ENCODE measurements at places on chromosomes 1 and 21.
A peak's percentile ranks its signal among the peaks of the same experiment; 100 is the strongest.

GRCh38 chr21:26495283-26495849 lies 77.7 kb downstream of the CYYR1 start:
- DNase-seq, result no peak

- no peak for DNase-seq
These were observed 1.9 kb downstream of the FGGY start for GRCh38 chr1:59298710-59299346.

- no peak for DNase-seq
These were observed 10.7 kb downstream of the LRRC47 start for GRCh38 chr1:3785456-3786157.

GRCh38 chr1:218718206-218718605 lies 373.1 kb downstream of the TGFB2 start:
- DNase-seq, result no peak

DNA sequence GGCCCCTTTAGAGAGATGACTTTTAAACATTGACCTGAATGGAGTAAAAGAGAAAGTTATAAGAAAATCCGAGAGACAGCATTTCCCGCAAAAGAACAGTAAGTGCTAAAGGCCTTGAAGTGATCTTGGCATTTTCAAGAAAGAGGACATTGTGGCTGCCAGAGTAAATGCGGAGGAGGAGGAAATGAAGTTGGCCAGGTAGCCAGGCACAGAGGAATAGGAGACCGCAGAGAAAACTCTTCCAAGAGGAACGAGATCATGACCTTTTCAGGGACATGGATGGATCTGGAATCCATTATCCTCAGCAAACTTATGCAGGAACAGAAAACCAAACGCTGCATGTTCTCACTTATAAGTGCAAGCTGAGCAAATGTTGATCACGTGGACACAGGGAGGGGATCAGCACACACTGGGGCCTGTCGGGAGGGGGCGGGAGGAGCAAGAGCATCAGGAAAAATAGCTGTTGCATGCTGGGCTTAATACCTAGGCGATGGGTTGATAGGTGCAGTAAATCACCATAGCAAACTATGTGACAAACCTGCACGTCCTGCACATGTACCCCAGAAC lies 49.7 kb downstream of the EEIG2 start:
- DNase-seq, result no peak

DNA sequence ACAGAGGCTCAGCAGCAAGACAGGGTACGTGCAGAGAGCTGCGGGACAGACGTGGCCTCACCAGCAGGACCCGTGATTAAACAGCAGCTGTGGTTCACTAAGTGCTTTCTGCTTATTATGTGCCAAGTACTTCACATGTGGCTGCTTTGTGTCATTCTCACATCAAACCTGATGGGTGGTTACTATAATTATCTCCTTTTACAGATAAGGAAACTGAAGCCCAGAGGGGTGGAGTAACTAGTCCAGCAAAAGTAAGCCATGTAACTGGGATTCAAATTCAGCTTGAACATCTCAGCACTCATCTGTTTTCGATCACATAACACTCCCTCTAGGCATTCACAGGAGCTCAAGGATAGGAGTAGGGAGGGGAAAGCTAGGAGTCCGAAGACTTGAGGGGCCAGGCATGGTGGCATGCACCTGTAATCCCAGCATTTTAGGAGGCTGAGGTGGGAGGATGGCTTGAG lies 50.8 kb upstream of the CLIC4 start:
- DNase-seq, result no peak

DNA sequence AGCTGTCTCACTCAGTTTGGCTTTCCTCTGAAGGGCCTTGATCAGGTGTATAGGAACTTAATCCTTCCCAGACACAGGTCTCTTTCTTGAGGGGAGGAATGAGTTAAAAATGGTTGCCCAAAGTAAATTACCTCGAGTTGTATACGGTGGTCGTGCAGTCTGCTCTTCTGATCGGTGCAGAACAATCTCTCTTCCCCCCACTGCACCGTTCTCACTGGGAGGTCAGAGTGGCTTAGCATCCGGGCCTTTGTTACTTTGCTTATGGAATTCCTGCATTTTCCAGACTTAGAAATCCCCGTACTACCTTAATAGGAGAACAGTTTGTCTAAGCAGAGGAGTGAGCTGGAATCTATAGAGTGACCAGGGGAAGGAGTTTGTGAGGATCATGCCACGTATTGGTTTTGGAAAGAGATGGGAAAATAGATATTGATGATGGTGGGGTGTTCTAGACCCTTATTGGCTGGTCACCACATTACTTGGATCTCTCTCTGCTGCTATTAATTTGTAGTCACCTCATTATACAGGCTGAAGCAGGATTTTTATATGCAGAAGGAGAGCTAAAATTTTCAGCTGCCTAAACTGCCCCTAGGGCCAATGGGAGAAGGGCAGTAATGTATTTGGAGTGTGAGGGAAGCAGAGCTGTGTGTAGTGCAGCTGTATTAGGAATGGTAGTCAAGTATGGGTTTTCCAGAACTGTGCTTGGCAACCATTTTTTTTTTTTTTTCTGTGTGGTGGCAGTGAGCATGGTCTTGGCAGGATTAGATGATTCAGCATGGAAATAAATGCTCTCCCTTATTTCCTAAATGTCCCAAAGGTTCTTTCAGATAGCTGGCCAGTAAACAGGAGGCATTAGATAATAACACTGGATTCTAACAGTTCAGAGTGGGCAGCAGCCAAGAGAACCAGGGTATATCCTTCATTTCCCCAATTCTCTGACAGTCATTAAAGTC lies 81.5 kb downstream of the NDUFS5 start:
- DNase-seq, result no peak

- no peak for DNase-seq
These were observed 324.1 kb downstream of the BARHL2 start for GRCh38 chr1:90393025-90393424.

DNA sequence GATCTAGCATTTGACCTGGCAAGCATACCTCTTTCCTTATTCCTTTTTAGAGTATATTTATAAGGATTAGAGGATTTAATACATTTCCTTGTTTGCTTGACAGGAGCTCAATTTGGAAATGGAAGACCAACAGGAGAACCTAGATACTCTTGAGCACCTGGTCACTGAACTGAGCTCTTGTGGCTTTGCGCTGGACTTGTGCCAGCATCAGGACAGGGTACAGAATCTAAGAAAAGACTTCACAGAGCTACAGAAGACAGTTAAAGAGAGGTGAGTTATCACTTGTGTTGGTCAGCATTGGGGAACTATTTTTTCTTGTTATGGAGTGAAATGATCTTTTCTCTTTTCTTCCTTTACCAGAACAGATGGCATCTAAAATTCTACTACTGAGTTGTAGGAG lies 123.4 kb upstream of the BMP8A start:
- DNase-seq, result no peak

DNA sequence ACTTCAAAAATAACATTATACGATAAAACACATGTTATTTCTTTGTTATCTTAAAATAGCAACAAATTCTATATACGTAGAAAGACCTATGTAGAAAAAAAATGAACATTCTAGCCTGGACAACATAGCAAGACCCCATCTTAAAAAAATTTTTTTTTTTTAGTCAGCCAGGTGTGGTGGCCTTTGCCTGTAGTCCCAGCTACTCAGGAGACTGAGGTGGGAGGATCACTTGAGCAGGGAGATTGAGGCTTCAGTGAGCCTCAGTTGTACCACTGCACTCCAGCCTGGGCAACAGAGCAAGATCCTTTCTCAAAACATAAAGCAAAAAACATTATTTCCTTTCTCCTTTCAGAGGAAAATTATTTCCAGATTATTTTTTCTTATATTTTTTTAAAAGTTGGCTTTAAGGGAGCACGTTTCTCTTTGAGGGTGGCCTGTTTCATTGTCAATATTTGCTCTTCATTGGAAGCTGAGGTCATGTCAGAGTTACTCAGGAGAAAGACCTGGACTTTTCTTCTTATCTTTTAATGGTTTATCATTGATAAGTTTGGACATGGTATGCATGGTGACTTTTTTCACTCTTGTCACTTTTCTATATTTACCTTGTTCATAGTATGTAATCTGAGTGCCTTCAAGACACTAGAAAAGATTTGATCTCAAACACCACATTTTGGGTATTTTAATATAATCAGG lies 32.0 kb downstream of the NFIA start:
- DNase-seq, result no peak

DNA sequence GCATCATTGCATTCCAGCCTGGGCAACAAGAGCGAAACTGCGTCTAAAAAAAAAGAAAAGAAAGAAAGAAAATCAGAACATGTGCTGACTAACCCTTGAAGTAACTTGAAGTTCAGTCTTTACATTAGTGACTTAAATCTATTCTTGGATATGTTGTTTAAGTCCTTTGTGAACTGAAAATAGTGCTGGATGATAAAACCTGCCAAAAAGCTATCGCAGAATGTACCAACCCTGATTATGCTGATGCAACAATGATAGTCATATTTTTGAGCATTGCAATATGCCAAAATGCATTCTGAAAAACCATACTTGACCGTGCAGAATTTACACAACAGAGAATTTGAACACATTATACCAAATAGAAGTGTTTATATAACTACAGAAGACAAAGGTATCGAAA lies 30.7 kb downstream of the SHISAL2A start:
- DNase-seq, result no peak

GRCh38 chr1:93716941-93717368 lies 35.3 kb upstream of the BCAR3 start:
- DNase-seq, result peak; percentile 39

DNA sequence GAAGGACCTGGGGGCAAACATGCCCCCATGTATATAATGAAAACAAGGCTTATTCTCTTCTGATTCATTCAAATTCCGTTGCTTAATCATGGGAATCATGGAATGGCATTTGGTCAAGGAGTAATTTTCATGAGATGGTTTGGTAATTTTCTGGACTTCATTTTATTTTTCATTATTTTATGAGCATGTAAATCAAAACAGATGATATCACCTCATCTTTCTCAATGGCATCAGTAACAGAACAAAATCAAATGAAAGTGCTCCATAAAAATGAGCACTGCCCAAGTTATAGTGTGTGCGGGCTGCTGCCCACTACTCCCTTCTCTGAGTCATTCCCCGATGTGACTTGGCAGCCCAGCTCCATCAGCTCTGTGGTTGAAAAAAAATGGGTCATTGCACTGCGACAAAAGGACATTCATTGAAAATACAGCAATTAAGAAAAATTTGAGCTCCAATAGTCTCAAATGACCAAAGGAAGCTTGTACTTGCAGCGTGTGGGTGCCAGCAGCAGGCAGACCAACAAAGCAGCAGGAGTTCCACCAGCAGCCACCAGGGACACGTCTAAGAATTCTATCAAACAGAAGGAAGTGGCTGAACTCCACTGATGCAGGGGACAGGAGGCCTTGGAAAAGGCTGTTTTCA lies 84.3 kb upstream of the VAV3 start:
- peak; percentile 15 for DNase-seq

DNA sequence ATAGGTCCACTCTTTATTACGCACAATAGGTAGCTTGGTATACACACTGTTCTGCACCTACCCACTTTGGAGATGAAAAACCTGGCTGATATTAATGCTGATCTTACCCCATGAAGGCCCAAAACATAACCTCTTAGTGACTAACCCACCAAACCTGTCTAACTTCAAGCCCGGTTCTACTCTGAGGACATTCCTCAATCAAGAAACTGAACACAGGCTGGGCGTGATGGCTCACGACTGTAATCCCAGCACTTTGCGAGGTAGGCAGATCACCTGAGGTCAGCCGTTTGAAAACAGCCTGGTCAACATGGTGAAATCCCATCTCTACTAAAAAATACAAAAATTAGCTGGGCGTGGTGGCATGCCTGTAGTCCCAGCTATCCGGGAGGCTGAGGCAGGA lies 50.5 kb downstream of the EYA3 start:
- DNase-seq, result no peak

DNA sequence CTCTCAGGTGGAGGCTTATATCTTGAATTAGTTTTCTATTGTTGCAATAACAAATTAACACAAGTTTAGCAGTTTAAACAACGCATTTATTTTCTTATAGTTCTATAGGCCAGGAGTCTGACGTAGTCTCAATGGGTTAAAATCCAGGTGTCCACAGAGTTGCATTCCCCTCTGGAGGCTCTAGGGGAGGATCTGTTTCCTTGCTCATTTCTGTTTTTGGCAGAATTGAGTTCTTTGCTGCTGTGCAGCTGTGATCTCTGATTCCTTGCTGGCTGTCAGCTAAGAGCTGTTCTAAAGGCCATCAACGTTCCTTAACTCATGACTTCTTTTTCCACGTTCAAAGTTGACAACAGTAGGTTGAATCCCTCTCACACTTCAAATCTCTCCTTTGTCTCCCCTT lies 31.8 kb downstream of the S100A10 start:
- DNase-seq, result no peak

DNA sequence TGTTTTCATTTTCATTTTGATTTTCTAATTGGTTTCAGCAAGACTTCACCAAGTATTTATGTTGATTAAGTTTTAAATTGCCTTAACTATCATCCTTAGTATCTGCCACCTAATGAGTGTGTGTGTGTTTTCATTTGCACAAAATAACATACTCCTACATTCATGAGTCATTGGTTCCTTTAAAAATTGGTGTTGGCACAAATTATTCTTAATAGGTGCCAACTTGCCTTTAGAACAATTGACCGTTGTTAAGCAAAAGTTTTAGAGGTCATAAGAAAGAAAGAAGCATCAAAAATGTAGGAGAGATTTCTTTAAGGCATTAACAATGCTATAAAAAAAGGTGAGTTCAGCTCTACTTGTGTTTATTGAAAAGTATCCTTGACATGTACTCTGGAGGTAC lies 77.5 kb downstream of the FNBP1L start:
- no peak for DNase-seq

DNA sequence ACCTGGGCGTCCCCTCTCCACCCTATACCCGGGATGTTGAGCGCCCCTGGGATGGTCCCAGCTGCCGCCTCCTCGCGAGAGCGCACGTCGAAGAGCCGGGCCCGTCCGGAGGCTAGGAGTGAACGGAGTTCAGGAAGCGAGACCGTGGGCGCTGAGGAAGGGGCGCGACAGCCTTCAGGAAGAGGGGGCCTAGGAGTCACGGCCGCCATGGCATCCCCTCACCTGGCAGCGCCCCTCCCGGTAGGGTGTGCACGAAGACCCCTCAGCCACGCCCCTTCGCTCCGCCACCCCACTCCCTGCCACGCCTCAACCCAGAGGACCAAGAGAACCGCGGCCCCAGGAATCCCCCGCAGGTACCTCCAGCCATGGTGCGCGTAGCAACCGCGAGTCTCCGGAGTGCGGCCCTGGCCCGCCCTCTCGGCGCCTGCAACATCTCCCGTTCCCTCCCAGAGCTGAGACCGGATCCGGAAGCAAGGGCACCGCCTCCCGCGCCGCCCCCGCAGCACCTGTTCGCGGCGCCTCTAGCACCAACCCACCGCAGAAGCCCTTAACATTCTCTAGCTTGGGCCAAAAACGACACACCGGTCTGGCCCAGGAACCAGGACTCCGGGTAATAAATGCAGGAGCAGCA lies at the start of gene TSTD1:
Gene TSTD1 (minus strand): TSS at position 442 of the 631 bp plus-strand sequence. CDS start 75 bp downstream, at position 367.
- peak; percentile 66 for DNase-seq
